ENCODE measurements at places on chromosomes 4 and X.

- DNase-seq: no peak
Measured at GRCh38 chrX:22116605-22117546, 84.8 kb downstream of the PHEX start.

- no peak for DNase-seq
Measured at GRCh38 chr4:4368809-4369580, 17.9 kb upstream of the NSG1 start.

GRCh38 chr4:3822230-3822947 is 56.2 kb downstream of the ADRA2C start:
- DNase-seq: no peak

GRCh38 chr4:187550256-187550950 is 445.2 kb upstream of the ZFP42 start:
- DNase-seq: no peak

- no peak for DNase-seq
Measured at GRCh38 chr4:150008546-150008945, 69.7 kb upstream of the DCLK2 start.

GRCh38 chr4:184448821-184449220 is 25.5 kb downstream of the IRF2 start:
- DNase-seq: no peak

DNA sequence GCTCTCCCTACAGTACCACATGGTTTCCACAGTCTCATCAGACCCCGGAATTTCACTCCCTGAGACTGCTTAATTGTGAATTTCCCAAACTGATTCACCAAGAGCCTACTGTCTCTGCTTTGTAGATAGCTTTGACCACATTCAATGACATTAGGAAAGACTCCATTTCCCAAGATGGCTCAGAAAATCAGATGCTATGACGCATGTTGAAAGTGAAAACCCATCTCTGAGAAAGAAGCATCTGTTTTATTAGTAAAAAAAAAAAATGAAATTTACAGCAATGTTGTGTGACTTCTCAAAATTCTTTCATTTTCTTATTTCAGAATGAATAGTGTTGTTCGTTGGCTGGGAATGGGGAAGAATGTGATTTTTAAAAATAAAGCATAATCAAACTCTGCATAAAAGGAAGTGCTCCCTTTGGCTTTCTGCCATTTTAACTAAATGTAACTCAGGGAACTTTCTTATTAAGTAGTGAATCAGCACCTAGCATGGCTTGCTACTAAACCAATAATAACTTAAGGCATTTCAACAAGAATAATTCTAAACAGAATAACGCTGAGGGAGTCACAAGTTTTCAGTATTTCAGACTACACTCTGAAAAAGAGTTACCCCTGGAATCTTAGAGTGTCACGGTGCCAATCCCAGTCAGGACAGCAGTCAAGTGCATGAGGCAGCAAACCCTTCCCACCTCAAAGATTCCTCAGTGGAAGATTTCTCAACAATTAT is 97.4 kb upstream of the MYOZ2 start:
- DNase-seq: no peak

GRCh38 chrX:88202149-88202548 is 544.9 kb upstream of the CPXCR1 start:
- DNase-seq: no peak

DNA sequence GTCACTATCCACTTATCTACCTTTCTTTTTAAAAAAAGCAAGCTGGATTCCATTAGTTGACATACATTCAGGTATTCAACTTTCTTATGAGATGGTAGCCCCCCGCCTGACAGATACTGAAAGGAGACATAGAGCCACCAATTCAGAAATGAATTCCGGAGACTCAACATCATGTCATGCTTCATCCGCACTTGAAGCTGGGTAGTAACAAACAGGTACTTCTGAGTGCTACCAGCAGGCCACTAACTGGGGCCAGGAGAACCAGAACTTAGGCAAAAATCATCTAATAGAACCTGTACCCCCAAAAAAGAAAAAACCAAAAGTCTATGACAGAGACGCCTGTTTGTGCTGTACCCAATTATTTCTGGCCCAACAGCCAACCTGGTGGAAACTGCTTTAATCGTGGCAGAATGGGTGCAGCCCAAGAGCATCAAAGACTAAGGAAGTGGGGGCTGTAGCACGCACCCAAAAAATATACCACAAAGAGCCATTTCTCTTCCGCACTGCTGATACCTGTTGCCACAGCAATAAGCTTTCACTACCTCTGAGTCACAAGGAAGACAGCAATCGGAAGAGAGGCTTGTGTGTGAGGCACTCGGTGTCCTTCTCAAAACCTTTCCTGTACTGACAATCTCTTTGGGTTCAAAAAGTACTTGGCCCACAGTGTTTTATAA is 84.8 kb downstream of the AFAP1 start:
- no peak for DNase-seq

GRCh38 chr4:8837181-8837841 is 34.3 kb downstream of the HMX1 start:
- no peak for DNase-seq

GRCh38 chr4:94941706-94942105 is 184.0 kb downstream of the BMPR1B start:
- DNase-seq: no peak

DNA sequence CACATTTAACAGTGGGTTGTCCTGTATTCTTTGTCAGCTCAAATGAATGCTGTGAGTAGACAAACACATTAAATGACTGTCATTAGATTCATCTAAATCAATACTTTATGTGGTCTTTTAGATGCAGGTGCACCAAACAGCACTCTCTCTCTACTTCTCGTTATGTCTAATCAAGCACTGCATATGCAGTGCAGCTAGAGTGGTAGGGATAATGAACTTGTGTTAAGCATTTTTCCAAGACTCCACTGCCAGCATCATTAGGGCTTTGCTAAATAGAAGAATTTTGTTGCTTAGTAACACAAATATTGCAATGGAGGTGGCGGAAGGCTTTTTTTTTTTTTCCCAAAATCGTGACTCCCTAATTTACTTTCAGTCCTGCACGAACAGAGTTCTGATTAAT is 447.0 kb upstream of the GALNT7 start:
- peak; percentile 56 for DNase-seq

- DNase-seq: no peak
Measured at GRCh38 chrX:42017971-42018370, 94.6 kb upstream of the CASK start.
